ENCODE measurements at places on chromosomes 16 and 17.

GRCh38 chr17:76883744-76884525 is 15.7 kb downstream of the MGAT5B start:
- DNase-seq: no peak

DNA sequence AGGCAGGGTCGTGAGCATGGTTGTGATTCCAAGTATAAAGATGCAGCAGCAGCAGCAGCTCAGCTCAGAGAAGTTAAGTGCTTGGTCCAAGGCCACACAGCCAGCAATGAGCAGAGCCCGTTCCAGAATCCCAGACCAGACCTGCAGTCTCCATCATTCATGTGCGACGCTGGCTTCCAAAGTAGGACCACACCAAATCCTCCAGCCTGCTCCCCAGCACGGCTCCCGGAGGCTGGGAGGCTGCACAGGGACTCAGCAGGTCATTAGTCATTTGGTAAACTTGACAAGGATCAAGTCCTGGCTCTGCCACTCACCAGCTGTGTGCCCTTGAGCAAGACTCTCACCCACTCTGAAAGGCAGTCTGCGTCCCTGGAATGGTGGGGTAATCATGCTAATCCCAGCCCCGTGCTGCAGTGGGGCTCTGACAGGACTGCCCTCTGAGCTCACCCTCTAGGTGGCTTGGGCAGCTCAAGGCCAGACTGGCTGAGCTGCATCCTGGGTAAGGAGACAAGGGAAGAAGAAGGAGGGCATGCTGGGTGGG is 95.1 kb upstream of the TMEM132E start:
- DNase-seq: no peak

DNA sequence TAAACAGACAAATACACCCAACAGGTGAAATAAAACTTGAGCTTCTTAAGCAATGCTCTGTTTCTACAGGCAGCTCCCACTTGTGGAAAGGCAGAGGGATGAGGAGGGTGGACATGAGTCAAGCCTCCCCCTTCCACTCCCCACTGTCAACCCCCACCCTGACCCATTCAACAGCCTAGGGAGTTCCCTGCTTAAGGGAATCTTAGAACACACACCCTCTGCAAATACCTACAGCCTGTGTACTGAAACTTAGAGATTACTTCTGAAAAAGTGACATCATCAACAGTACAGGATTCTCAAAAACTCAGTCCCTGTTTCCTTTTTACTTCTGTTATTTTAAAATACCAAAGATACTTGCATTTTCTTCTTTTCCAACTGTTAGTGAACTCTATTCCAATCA is 345.4 kb downstream of the SOX9 start:
- no peak for DNase-seq

DNA sequence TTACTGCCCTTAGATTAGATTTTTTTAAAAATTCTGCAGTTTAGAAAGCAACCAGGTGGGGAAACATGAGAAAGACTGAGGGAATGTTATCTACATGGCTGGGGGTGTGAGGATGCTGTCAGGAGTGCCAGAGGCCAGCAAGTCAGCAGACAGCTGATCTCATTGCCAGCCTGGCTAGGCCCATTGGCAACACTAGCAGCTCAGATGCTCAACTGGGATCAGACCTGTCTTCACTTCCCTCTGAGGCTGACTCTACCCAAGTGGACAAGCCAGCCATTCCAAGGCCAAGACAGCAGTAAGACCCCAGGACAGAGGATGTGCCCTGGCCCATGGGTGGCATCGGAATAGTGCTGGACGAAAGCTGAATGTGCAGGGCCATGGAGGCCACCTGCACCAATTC is 96.2 kb downstream of the TMEM132E start:
- DNase-seq: no peak

Measured in activated CD4-positive, alpha-beta memory T cell treated with anti-CD3 and anti-CD28 coated beads, Interleukin-2, amount 10 ng/mL, durations not matched to agents 7 days and 5 days (primary cell).